ENCODE measurements at places on chromosomes 5 and 9. TPM values are rescaled to one million over a fixed set of nuclear protein-coding genes. Genes with fewer than 3 reads are reported as not detected.

GRCh38 chr5:147061431-147061830 is 173.4 kb upstream of the STK32A start:
- no peak for DNase-seq

DNA sequence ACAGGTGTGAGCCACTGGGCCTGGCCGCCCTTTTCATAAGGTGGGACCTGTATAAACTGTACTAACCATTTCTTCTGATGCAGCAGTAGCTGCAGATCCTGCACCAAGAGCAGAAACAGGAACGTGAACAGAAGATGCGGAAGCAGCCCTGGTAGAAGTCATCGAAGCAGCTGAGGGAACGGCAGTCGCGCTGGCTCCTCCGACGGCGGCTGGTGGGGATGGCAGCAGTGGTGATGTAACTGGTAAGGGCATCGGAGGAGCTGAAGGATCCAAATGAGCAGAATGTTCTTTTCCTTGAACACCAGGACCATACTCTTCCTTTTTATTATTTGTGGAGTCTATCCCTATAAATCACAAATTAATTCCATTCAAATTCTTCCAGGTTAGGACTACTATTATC is 32.1 kb downstream of the POC5 start:
- no peak for DNase-seq

Gene SNCAIP
- not detected for total RNA-seq

- DNase-seq = no peak
These were observed 23.5 kb upstream of the SSBP2 start for GRCh38 chr5:81774374-81774773.

Gene SLC6A7
- not detected for total RNA-seq

DNA sequence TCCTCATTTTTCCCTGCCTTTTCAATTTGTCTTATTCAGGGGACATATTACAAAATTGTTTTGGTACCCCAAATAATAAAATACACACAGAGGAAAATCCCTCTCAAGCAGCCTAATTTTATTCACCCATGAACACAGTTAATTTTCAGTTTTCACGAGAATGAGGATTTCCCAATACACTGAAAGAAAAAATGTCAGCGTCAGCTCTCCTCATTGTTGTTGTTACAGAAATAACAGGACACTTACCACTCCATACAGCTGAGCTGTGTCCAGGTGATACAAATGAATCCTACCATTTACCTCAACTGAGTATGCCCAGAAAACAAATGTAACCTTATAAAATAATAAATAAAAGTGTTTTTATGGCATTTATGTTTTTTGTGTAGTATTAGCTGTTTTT is 144.6 kb upstream of the PCA3 start:
- DNase-seq = no peak

Gene ZNF483
- total RNA-seq = 1.8 TPM

GRCh38 chr5:139147483-139148087 is 50.6 kb downstream of the SIL1 start:
- no peak for DNase-seq

Gene SETX
- 46.0 TPM for total RNA-seq

Gene PCDHA9
- total RNA-seq = not detected

DNA sequence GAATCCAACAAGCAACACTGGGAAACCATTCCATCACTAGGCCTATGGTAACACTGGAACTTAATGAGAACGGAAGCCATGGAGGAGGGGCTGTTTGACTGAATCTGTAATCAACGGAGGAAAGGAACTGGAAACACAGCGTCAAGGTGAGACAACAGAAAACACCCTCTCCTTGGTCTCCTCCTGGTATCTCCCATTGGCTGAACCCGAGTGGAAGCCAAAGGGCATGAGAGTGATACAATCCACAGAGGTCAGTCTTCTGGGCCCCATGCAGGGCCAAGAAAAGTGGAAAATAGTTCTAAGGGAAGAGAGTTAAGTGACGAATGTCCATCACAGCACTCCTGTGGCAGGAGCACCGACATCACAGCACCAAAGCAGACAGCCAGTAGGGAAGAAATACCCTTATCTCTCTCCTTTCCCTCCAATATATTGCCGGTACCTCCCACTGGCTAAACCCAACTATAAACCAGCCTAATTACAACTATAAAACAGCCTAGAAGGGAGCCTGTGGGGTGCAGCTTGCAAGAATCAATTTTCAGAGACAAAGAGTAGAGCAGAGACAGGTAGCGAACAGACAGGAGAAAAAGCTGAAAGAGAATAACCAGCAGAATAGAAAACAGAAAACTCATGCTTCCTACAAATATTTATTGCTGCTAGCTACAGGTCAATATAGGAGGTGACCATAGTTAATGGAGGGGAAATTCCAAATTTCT is 107.4 kb upstream of the IFNE start:
- no peak for DNase-seq

DNA sequence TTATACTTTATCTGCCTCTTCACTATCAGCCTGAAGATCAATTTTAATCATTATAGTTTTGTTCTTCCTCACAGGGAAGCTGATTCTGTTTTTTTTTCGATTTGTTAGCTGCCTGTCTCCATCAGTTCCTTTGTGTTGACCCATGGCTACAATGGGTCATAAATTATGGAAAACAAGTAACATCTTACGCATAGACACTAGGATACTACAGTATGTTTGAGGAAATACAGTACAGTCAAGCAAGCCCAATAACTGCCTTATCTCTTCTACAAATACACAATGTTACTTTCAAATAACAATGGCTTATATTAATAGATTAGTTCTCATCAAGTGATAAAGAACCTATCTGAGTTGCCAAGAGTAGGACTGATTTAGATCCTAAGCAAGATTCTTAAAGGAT is 160.5 kb upstream of the FREM1 start:
- no peak for DNase-seq

Gene PCDHB5
- total RNA-seq = not detected
